ENCODE measurements at places on chromosomes 1 and 21. TPM values are rescaled to one million over a fixed set of nuclear protein-coding genes. Genes with fewer than 3 reads are reported as not detected.

The SEMA6C gene
- 42.6 TPM for total RNA-seq

The SYT2 gene
- 3.6 TPM for total RNA-seq

The S100A2 gene
- total RNA-seq, result 2.3 TPM

The WNT2B gene
- 50.8 TPM for total RNA-seq

The DR1 gene
- 57.9 TPM for total RNA-seq

The SLC25A34 gene
- 3.4 TPM for total RNA-seq

The CELA3B gene
- total RNA-seq, result not detected
